GM23248 (cell line): ENCODE measurements at places on chromosomes 4 and X. TPM values are rescaled to one million over a fixed set of nuclear protein-coding genes. Genes with fewer than 3 reads are reported as not detected.

The RNF128 gene
- 0.54 TPM in 1 of 2 replicates, not detected in the other for total RNA-seq

The PPA2 gene
- total RNA-seq: 37.5 and 64.9 TPM in 2 replicates

DNA sequence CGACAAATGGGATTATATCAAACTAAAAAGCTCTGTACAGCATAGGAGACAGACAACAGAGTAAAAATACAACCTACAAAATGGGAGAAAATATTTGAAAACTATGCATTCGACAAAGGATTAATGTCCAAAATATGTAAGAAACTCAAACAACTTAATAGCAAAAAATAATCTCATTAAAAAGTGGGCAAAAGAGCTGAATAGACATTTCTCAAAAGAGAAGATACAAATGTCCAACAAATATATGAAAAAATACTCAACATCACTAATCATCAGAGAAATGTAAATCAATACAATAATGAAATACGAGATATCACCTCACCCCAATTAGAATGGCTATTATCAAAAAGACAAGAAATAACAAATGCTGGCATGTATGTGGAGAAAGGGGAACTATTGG lies 272.9 kb downstream of the KLHL13 start:
- no peaks in the 10 kb centered on the region for H3K27me3 ChIP-seq
- no peaks in the 10 kb centered on the region for H3K4me1 ChIP-seq
- H3K36me3 ChIP-seq: no peaks in the 10 kb centered on the region
- DNase-seq: no peak

- peak; percentile 32 for DNase-seq
- no peaks in the 10 kb centered on the region for H3K36me3 ChIP-seq
These were observed 244.6 kb upstream of the BOD1L1 start for GRCh38 chr4:13872155-13872554.

DNA sequence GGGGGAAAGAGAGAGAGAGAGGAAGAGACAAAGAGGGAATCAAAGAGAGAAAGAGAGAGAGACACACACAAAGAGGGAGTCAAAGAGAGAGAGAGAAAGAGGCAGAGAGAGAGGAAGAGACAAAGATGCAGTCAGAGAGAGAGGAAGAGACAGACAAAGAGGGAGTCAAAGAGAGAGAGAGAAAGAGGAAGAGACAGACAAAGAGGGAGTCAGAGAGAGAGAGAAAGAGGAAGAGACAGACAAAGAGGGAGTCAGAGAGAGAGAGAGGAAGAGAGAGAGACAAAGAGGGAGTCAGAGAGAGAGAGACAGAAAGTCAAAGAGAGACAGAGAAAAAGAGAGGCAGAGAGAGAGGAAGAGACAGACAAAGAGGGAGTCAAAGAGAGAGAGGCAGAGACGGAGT lies 45.5 kb downstream of the MAGEA9 start:
- H3K4me3 ChIP-seq: no peak overlapping the region
- no peaks in the 10 kb centered on the region for H3K36me3 ChIP-seq
- no peak overlapping the region for H3K27ac ChIP-seq
- DNase-seq: no peak

DNA sequence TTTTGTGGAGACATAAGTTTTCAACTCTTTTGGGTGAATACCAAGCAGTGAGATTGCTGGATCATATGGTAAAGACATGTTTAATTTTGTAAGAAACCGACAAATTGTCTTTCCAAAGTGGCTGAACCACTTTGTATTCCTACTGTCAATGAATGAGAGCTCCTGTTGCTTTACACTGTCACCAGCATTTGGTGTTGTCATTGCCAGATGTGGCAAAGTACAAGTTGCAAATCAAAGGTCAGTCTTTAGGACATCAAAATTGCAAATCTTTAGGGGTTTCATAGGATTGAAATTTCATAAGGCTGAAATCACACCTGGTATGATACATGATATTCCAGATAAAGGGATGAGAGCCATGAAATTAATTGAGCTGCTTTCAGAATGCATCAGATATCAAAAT lies 67.7 kb upstream of the ELOVL6 start:
- H3K4me3 ChIP-seq: no peak overlapping the region
- DNase-seq: no peak
- H3K4me1 ChIP-seq: peaks cover 6% of the 10 kb centered on the region
- no peaks in the 10 kb centered on the region for H3K27me3 ChIP-seq
- no peaks in the 10 kb centered on the region for H3K36me3 ChIP-seq

The FNIP2 gene
- total RNA-seq: 14.4 and 22.4 TPM in 2 replicates

DNA sequence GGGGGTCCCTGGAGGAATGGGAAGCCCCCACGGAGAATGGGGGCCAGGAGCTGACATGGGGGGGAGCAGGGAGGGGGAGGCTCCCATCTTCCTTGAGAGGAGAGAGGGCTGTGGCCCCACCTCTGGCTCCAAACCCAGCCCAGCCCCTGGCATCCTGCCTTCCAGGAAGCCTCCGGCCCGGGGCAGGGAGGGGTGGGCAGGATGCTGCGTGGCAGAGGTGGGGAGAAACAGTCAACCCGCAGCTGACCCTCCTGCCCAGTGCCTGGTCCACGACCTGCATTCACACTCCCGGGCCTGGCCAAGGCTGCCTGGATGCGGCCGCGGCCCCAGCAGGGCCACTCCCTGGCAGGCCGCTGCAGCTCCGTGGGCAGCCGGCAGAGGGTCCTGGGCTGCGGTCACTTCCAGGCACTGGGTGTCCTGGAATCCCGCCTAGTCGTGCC lies 39.0 kb downstream of the CPLX1 start:
- no peak overlapping the region for H3K4me3 ChIP-seq
- H3K4me1 ChIP-seq: peaks cover 4% of the 10 kb centered on the region; the same call in 1 of the 2 replicates
- no peak overlapping the region for H3K27ac ChIP-seq

DNA sequence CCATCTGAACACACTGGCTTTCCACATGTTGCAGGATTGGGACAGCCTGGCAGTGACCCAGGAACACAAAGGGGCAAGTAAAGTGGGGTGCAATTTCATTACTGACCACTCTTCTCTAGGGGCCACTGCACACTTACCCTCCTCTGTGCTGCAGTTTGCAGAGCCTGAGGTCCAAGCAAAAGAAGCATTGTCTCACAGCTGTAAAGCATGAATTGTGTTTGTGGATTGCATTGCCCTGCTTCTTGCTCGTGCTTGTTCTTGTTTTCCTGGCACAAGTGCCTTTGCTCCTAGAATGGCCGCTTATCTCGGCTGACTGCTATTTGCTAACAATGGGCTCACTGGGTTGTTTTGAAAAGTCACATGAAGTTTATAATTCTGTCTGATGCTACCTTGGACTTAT lies 209.1 kb upstream of the JADE1 start:
- H3K4me1 ChIP-seq: peaks cover 24% of the 10 kb centered on the region

DNA sequence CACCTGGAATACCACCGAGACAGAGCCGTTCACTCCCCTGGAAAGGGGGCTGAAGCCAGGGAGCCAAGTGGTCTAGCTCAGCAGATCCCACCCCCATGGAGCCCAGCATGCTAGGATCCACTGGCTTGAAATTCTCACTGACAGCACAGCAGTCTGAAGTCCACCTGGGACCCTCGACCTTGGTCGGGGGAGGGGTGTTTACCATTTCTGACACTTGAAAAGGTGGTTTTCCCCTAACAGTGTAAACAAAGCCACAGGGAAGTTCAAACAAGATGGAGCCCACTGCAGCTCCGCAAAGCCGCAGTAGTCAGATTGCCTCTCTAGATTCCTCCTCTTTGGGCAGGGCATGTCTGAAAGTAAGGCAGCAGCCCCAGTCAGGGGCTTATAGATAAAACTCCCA lies 243.2 kb downstream of the RASL11B start:
- no peaks in the 10 kb centered on the region for H3K27me3 ChIP-seq
- H3K36me3 ChIP-seq: no peaks in the 10 kb centered on the region
- no peak for DNase-seq
- no peak overlapping the region for H3K4me3 ChIP-seq
- H3K27ac ChIP-seq: no peak overlapping the region

GRCh38 chr4:53123171-53123570 lies 242.7 kb downstream of the SCFD2 start:
- H3K27me3 ChIP-seq: no peaks in the 10 kb centered on the region
- H3K4me3 ChIP-seq: no peak overlapping the region
- H3K4me1 ChIP-seq: peaks cover 15% of the 10 kb centered on the region
- no peak overlapping the region for H3K27ac ChIP-seq

The ZXDA gene
- total RNA-seq: 3.7 and 4.9 TPM in 2 replicates

The STARD8 gene
- total RNA-seq: 2.4 and 4.9 TPM in 2 replicates

DNA sequence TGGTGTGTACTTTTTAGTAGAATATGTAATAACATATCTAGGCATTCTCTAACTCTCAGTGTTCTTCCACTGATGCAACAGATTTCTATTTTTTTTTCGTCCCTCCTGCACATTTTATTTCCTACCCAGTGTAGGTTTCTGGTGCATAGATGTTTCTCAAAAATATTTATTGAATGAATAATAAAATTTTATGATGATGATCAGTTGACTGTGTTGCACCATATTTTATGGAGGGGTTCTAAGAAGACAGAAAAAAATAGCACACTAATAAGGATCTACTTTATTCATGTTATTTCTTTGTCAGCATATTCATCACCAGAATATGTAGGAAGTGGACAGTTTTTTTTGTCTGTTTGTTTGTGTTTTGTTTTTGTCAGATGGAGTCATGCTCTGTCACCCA lies 2529.3 kb downstream of the ARAP2 start:
- peaks cover 9% of the 10 kb centered on the region for H3K4me1 ChIP-seq
- no peak overlapping the region for H3K4me3 ChIP-seq
- H3K36me3 ChIP-seq: no peaks in the 10 kb centered on the region
- no peak overlapping the region for H3K27ac ChIP-seq
- H3K27me3 ChIP-seq: peaks cover 9% of the 10 kb centered on the region
- no peak for DNase-seq

DNA sequence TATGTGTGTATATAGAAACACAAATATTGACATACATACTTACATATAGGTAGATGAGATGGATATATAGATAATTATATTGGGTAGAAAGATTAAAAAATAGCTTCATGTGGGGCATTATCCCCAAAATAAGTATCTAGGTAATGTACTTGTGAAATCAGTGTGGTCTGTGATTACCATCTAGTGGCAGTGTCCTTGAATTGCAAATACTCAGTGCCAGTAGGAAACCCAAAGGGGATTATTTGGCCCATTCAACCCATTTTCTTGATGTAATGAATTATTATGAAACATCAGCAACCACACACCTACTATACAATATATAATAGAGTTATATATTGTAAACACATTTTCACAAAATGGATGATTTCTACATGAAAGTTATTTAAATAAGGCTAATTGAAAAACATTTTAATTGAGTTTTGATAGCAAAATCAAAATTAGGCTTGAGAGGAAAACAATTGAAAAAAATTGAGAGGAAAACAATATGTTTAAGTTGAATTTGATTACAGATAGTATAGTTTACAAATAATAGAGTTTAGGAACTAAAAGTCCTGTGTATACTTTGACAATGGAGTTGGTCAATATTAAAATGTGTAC lies 389.4 kb downstream of the GALNTL6 start:
- no peak overlapping the region for H3K27ac ChIP-seq
- H3K4me3 ChIP-seq: no peak overlapping the region
- H3K36me3 ChIP-seq: no peaks in the 10 kb centered on the region
- peak; percentile 51 for DNase-seq

- no peak overlapping the region for H3K27ac ChIP-seq
- no peaks in the 10 kb centered on the region for H3K36me3 ChIP-seq
- DNase-seq: no peak
- H3K27me3 ChIP-seq: no peaks in the 10 kb centered on the region
These were observed 194.0 kb upstream of the CASK start for GRCh38 chrX:42117318-42117717.

DNA sequence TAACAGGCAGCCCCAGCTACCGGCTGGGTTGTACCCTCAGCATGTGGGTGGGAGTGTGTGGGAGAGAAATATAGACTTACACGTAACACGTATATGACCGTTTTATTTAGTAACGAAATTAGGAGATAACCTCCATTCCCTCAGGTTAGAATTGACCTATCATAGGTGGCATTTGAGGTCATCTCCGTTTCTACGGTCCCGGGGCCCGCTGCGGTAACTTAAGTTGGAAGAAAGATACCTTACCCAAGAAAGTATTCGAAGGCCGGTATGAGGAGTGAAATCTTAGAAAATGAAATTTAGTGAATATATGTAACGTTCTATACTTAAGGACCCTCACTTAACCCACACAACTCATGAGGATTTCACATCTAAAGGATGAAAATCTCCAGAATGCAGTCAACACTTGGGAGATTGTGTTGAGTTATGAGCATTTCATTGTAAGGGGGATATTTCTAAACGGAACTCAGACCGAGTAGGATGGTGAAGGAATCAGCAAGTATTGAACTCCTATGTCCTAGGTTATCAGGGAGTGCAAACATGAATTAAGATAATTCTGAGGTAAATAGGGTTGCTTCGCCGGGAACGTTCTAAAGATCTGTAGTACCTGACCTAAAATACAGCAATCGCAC lies 891 bp downstream of the CISD2 start:
- H3K4me3 ChIP-seq: peak overlapping the region; percentile 92
- no peak for DNase-seq

GRCh38 chrX:154800478-154801210 lies 4.6 kb downstream of the MPP1 start:
- DNase-seq: no peak
- no peak overlapping the region for H3K27ac ChIP-seq
- H3K36me3 ChIP-seq: no peaks in the 10 kb centered on the region
- H3K4me3 ChIP-seq: no peak overlapping the region
- peaks cover 10% of the 10 kb centered on the region for H3K4me1 ChIP-seq
- no peaks in the 10 kb centered on the region for H3K27me3 ChIP-seq

DNA sequence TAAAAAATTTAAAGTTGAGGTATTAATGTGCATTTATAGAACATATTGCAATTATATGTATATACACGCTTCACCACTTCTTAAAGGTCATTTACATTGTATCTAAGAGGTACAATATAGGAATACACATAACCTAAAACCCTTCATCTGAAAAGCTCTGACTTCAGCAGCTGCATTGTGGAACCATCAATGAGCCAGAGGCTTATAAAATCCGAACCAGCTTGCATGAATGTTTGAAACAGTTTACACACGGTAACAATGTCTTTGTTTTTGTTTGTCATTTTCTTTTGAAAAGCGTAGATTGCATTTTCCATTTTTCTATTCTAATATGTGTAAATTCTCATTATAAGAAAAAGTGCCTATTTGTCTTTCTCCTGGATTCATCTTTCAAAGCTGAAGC lies 221.6 kb downstream of the DCLK2 start:
- no peaks in the 10 kb centered on the region for H3K36me3 ChIP-seq
- no peak overlapping the region for H3K4me3 ChIP-seq
- no peak overlapping the region for H3K27ac ChIP-seq
- H3K4me1 ChIP-seq: peaks cover 19% of the 10 kb centered on the region

- H3K4me3 ChIP-seq: no peak overlapping the region
- peaks cover 11% of the 10 kb centered on the region for H3K4me1 ChIP-seq
- no peak for DNase-seq
- no peaks in the 10 kb centered on the region for H3K36me3 ChIP-seq
These were observed 2.1 kb downstream of the HSD17B11 start for GRCh38 chr4:87388901-87389300.

GRCh38 chr4:179225594-179225993 lies 1783.4 kb upstream of the AGA start:
- H3K4me1 ChIP-seq: no peaks in the 10 kb centered on the region
- no peak overlapping the region for H3K4me3 ChIP-seq
- H3K27ac ChIP-seq: no peak overlapping the region

GRCh38 chr4:7335344-7336066 lies 99.2 kb downstream of the PSAPL1 start:
- H3K4me1 ChIP-seq: 0 out of 2 replicates have a peak, but pooled peaks cover 4% of the 10 kb centered on the region
- H3K4me3 ChIP-seq: no peak overlapping the region
- H3K27me3 ChIP-seq: no peaks in the 10 kb centered on the region
- DNase-seq: peak; percentile 60

The TEX13B gene
- total RNA-seq: not detected in 2 replicates
